Fibroblast of gingiva (primary cell): ENCODE measurements at places on chromosomes 7 and 10.

- no peak for DNase-seq
These were observed 41.9 kb downstream of the LRRN3 start for GRCh38 chr7:111132833-111133232.

GRCh38 chr10:109773288-109774120, 149.8 kb downstream of the XPNPEP1 start:
- DNase-seq: peak; percentile 8

- DNase-seq: no peak
These were observed 185.7 kb downstream of the ELFN1 start for GRCh38 chr7:1855725-1856160.

- no peak for DNase-seq
These were observed 31.1 kb downstream of the KAZALD1 start for GRCh38 chr10:101092881-101093354.

GRCh38 chr10:71383972-71384687, 12.6 kb upstream of the CDH23 start:
- DNase-seq: peak; percentile 14

DNA sequence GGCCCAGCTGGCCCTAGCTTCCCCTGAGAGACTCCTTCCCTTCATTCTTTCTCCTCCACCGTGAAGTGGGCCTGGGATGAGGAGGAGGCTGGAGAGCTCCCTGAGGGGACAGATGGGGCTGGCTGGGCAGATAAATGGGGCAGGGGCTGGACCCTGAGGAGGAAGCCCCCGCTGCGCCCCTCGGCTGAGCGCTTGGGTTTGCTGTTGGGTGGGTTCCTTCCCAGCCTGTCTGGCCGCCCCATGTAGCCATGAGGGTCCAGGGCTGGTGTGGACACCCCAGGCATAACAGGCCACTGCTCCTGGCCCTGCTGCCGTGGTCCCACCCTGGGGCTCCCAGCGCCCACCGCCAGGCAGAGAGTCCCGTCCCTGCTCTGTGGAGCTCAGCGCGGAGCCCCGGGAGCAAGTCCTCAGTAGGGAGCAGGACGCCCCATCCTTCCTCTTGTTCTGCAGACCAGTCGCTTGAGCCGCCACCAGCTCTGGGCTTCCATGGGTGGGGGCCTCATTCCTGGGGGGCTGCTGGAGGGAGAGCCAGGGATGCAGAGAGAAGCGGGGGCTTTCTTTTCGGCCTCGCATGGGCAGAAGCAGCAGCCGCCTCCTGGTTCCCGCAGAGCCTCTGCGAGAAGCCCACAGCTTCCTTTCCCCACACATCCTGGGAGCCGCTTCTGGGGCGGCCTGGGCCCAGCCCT, 266.4 kb upstream of the TCERG1L start:
- DNase-seq: no peak

DNA sequence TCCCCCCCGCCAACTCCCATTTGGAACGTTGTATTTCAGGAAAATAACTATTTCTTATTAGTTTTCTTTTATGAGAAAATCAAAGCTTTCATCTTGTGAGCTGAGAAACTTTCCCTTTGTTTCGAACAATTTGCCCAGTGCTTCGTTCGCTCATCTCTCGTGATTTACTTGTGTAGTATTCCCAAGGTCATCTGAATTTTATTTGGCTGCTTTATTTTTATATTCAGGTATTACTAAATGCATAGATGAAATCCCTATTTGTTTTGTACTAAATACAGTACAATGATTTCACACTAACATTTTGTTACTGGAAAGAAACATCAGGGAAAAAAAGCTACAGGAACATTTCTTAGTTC, 12.0 kb upstream of the EBLN1 start:
- DNase-seq: no peak

GRCh38 chr7:157426463-157427301, 89.9 kb downstream of the DNAJB6 start:
- no peak for DNase-seq

GRCh38 chr10:79146611-79147130, 77.9 kb downstream of the ZMIZ1 start:
- peak; percentile 79 for DNase-seq

DNA sequence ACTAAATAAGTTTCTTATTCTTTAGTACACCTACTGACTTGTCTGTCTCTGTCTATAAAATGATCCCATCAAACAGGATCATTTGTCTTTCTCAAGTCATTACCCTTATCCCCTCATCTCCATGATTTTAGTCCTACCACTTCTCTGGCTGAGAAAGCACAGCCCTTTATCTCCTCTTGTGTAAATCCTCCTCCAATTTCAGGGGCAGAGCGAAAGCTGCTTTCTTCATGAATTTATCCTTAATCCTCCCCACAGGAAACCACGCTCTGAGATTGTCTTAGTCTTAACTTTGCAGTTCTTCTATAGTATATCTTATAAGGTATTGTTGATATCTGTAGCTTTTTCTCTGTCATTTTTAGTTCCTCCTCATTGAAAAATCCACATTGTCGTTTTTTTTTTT, 239.7 kb upstream of the PLXDC2 start:
- DNase-seq: no peak

DNA sequence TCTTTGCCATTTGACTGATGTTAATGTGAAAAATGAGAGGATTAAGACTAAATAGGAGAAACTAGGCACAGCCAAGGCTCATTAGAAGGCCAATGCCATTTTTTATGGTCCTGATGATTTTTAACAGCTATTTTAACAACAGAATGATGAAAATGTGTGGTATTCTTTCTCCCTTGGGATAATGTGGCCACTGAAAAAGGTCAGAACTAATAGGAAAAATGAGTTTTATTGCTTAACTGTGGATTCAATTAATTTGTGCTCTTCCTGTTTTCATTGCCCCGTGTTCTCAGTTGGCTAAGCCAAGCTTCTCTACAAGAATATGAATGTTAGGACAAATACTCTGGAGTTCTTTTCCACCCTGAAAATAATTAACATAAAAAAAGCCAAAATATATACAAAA, 56.6 kb downstream of the BMPER start:
- peak; percentile 85 for DNase-seq

DNA sequence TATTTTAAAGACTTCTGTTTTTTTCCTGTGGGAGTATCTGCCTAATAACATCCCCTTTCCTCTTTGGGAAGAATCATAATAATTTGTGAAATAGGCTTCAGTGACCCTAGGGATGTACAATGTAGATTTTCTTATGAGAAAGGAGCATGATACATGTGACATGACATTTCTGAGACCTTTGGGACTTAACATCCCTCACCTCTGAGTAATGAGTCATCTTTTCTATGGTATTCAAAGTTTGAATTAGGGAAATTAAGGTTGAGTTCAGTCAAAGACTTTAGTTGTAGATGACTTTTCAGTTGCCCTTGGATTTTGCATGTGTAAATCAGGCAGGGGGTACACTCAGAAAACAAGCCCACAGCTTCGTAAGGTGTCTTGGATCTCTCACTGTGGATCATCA, 14.3 kb downstream of the GRK5 start:
- DNase-seq: no peak

GRCh38 chr7:138460649-138461607, 869 bp downstream of the TRIM24 start:
- DNase-seq: peak; percentile 30

DNA sequence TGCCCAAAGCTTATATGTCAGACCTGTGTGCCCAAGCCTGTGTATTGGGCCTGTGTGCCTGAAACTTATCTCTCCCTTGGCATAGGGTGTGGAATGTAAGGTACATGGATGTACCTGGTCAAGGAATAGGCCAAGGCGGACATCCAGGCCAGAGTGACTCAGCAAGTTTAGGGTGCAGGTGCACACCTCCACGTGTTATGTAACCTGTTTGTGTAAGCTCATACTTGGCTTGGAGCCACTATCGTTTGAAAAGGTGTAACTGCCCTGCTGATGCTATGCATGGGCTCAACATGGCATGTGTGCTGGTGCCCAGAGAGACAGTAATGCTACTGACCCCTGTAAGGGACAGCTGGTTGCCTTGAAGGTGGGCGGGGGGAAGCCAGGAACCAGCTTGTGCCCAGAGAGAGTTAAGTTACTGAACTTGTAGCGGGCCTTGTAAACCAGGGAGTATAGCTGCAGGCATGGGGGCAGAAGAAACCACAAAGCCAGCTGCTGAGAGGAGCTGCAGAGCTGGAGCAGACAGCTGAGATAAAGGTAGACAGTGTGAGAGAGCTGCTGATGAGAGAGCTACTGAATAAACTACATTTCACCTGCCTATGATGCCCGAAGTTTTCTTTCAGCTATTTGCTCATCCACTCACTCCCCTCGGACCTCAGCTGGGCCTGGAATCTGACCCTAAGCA, 656.4 kb upstream of the ZWINT start:
- DNase-seq: no peak

DNA sequence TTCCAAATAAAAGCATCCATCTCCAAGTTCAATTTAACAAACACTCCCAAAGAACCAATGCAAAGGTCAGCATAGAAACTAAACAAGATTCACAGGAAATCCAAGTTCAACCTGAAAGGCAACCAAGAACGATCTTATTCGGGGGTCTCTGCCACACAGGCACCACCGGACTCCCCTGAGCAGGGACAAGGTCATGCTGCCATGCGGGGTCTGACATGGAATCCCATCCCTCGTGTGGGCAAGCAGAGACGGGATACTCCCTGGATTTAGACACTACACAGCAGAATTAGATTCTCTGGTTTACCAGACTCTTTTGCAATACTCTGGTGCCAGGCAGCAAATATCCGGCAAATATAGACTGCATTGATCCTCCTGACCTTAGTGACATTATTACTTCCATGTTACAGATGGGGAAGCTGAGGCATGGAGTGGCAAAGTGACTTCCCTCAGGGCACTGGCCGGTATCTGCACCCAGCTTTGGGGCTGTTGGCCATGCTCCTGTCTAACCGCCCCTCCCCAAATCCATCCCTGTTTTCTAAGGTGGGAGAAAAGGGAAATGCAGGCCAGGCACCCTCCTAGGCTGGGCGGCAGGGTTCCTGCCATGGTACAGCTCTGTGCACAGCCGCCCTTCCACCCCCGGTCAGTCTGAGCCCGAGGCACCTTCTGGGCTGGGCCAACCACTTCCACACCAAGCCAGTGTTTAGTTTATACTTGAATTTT, 111.8 kb downstream of the VIPR2 start:
- no peak for DNase-seq

DNA sequence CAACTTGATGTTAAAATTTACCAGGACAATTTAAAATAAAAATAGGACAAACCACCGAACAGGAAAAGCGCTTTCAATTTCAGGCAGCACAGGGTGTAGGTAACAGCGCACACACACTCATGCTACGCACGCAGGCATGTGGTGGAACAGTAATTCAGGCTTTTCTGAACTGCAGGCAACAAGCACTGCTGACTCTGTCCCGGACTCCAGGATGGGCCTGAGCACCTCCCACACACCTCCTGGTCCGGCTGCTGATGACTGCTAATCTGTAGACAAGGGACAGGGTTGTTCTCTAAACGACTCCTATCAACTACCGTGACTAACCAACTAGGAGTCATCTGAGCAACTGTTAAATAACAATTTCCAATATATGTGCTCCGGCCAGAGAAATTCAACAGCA, 192.6 kb upstream of the FRMD4A start:
- no peak for DNase-seq

DNA sequence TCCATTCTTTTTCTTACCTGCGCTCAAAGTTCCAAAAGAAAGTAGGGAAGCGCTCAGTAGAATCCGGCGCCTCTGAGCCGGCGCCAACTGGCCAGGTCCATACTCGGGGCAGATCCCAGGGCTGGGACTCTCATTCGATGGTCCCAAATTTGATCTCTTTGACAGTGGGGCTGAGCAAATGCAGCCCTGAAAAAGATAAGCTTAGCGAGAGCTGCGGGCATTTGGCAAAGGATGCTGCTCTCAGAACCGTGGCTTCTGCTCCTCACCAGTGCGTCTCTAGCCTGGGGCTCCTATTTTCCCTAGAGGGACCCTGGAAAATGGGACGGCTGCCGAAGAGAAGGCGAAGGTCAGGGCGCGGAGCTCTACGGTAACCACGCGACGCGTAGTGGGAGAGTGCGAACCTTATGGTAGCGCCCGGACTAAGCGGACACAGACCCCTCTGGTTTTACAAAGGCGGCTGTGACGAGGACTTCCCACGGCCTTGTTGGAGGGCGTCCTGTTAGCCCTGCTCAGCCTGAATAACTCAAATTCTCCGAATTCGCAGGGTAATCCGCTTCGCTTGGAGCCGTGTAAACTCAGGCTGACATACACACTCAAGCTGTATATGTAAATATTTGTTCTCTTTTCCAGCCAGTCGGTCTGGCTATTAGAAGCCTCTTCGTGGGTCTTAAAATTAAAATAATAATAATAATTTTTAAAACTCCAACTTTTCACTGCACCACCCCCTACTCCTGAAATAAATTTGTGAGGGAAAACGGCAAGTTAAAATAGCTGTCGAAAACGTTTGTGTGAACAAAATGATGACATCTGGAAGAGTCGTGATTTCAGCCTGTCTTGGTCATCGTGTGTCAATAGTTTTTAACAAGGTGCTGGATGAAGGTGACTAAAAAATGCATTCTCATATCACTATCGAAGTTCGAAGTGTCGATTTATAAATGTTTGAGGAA, 869 bp upstream of the TBX20 start:
- no peak for DNase-seq

DNA sequence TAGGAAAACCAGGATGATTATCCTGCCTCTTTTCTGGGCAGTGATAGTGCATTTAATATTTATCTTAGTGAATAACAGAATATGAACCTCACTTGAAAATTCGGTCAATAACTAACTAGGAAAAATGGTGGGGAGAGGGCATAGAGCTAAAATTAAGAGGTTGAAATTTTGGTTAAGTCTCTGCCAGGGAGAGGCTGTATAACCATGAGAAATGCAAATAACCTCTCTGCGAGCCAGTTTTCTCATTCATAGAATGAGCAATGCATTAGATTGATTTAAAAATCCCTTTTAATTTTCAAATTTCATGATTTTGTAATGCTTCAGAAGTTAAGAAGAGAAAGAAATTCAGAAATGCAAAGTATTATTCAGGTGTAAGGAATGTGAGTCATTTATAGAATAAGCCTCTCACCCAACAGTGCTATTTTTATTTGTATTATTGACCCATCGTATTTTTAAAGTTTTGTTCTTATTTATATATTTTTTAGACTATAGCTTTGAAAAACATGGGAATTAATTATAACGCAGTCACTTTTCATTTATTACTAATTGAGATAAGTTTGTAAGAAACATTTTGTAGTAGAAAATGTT, 104.7 kb downstream of the PHF14 start:
- no peak for DNase-seq

GRCh38 chr7:117728890-117729624, 144.2 kb downstream of the CTTNBP2 start:
- DNase-seq: no peak

DNA sequence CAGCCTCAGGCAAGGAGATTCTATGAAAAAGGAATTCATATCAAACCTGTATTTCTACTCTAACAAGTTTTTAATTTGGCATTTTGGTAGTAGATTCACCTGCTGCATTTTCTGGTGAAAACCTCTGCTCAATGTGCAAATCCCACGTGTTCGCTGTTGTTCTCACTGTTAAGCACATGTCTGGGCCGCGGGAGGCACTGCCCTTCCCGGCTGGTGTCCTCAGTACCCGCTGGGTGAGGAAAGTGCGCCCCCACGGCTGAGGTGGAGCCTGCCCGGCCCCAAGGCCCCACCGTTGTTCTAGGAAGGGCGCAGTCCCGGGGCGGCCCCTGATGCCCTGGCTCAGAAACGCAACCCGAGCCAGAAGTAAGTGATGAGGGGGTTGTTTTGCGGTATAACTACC, 193.4 kb upstream of the VWC2 start:
- no peak for DNase-seq
